Activated CD4-positive, alpha-beta T cell treated with anti-CD3 and anti-CD28 coated beads, Interleukin-10, Interleukin-2, amounts not matched to agents 100 ng/mL and 50 ng/mL, durations not matched to agents 16 hours and 8 hours (primary cell): ENCODE measurements at places on chromosomes 6 and 20.

GRCh38 chr6:13038315-13038714 lies 290.0 kb downstream of the TBC1D7 start:
- DNase-seq, result no peak

DNA sequence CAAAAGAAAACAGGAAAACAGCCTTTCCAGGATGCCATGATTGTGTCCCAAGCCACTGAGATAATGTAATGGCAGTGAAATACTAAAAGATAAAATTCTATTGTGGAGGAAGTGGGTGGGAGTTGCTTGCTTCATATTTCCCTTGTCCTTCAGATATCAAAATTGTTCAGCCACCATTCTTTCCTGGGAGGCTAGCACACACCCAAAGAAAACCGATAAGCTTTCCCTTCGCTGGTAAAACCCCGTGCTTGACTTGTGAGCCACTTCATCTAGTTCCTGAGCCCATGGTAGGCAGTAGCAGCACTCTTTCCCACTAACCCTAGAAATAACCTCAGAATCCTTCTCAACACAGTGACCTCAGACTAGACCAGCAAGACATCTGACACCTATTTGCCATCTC lies 357.4 kb upstream of the PLCB4 start:
- DNase-seq, result no peak

GRCh38 chr6:135086414-135086764 lies 31.8 kb upstream of the HBS1L start:
- peak; percentile 71 for DNase-seq

GRCh38 chr6:141675957-141676356 lies 456.8 kb upstream of the GJE1 start:
- DNase-seq, result no peak

DNA sequence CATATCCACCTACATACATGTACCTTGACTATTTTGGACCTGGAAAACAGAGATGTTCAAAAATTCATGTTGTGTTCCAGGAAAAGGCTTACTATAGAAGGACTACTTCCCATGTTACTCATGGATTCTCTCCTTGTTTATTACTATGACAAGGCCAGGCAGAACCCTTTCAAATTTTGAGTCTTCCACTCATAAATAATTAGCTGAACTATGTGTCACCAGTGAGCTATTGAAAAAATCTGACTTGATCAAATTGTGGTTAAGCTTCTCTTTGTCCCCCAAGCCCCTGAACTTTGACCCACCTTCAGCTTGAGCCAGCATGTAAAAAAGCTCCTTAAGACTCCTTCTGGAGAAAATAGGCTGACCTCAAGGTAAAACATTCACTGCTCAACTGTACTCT lies 1142.8 kb upstream of the EYS start:
- DNase-seq, result no peak

- DNase-seq, result no peak
These were observed 113.4 kb downstream of the FAM50B start for GRCh38 chr6:3962291-3963280.
